Suppressor macrophage treated with lipopolysaccharide for 1 hour (primary cell): ENCODE measurements at places on chromosomes 6 and 20.

- no peak for DNase-seq
Measured at GRCh38 chr6:71544906-71545305, 256.3 kb downstream of the OGFRL1 start.

GRCh38 chr6:129774697-129775447, 64.9 kb upstream of the ARHGAP18 start:
- peak; percentile 87 for DNase-seq

DNA sequence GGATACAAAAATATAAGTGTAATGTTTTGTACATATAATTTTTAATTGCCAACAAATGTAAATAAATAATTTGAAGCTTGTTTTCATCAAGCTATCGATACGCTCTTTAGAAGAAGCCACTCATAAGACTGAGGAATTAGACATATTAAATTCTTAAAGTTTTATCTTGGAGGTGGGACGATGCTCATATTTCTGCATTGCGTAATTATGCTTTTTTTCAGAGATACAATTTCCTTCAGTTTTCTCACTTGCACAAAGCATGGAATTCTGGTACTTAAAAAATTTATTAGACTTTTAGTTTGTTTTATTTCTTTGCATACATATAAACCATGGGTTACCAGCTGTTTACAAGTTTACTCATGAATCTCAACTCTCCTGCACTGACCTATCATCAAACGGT, 980.0 kb downstream of the EYS start:
- no peak for DNase-seq

GRCh38 chr6:170375661-170376060, 69.1 kb downstream of the FAM120B start:
- peak; percentile 9 for DNase-seq

- no peak for DNase-seq
Measured at GRCh38 chr6:104699593-104700329, 160.0 kb downstream of the HACE1 start.

DNA sequence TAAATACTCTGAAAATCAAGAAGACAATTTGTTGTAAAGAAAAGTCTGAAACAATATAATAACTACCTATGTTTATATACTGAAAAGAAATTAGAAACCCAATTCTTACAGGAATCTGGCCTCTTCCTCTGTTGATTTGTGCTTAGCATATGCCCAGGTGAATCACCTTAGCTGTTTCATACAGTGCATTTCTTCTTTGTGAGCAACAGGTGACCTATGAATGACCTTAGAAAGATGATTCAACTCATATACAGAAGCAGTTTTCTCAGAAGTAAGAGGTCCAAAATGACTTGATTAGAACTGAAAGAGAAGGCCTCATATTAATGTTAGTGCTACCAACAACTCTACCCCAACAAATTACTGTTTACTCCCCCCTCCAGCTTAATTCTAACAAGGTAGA, 419.5 kb upstream of the ID4 start:
- no peak for DNase-seq

- no peak for DNase-seq
Measured at GRCh38 chr6:144408161-144408560, 123.0 kb downstream of the UTRN start.

DNA sequence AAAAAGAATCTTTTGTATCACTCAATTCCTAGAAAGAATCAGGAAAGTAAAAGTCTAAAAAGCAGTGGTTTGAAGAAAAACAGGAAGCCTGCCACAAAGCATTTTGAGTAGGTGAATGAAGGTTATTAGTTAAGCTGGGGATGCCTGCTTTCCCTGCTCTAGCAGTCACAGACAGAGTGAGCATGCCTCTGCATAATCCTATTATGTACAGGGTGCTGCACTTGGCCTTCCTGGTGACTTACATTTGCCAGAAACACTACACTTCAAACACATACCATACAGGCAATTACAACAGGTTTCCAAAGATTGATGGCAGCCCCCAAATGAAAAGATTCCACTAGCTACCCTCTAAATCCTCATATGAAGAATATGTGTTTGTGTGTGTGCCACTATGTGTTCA, 130.8 kb downstream of the TPBG start:
- no peak for DNase-seq

- DNase-seq = no peak
Measured at GRCh38 chr6:68575765-68576439, 59.2 kb upstream of the ADGRB3 start.

- no peak for DNase-seq
Measured at GRCh38 chr20:48821261-48821920, 6.4 kb downstream of the PREX1 start.

GRCh38 chr20:60257671-60258070, 299.4 kb downstream of the CDH26 start:
- DNase-seq = no peak

DNA sequence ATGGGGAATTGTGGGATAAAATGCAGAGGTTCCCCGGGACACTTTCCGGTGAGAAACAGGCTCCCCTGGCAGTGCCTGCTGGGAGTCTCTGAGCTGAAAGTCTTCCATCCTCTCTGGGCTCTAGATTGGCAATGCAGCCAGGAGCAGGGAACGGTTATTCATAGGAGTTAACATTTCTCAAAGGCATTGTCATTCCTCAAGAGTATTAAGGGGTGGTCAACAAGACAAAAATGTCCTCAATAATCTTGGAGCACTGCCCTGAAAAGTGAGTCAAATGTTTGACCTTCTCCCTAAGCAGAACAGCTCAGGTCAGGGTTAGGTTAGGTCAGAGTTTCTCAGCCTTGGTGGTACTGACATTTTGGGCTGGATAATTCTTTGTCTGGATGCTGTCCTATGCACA, 13.2 kb downstream of the BPIFB1 start:
- no peak for DNase-seq

GRCh38 chr6:5337573-5337972, 76.3 kb downstream of the FARS2 start:
- no peak for DNase-seq

DNA sequence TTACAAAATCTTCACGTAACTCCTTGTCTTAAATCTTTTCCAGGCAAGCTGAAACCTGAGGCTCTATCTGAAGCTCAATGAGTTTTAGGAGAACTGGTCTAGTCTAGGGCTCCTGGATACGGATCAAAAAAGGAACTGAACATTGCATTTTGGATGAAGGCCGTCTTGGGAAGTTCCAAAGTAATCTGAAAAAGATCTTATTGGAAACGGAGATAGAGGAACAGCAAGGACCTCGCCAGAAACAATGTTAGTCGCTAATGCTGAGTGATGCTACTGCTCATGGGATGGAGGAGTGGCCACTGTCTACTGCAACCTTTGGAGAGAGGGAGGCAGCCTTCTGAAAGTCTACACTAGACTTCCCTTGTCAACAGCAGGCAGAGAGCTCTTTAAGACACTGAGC, 91.4 kb upstream of the ATXN1 start:
- peak; percentile 44 for DNase-seq

DNA sequence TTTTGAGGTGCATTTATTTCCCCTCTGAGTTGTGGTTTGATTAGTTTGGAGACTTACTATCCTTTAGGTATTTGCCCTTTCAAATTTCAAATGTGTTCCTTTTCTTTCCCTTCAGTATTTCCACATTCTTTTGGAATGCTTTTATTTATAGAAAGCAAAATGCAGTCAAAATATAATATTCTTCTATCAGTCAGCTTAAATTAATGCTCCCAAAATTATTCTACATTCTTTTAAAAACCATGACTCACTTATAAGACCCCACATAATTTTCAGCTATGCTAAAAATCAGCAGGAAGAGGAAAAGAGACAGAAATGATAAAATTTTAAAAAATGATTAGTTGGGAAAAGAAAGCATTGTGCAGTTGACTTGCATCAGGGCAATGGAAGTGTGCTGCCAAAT, 180.0 kb upstream of the SMLR1 start:
- no peak for DNase-seq

- DNase-seq = no peak
Measured at GRCh38 chr6:24752917-24753492, 21.7 kb upstream of the GMNN start.

GRCh38 chr20:34305333-34306230, 2.4 kb upstream of the AHCY start:
- no peak for DNase-seq

DNA sequence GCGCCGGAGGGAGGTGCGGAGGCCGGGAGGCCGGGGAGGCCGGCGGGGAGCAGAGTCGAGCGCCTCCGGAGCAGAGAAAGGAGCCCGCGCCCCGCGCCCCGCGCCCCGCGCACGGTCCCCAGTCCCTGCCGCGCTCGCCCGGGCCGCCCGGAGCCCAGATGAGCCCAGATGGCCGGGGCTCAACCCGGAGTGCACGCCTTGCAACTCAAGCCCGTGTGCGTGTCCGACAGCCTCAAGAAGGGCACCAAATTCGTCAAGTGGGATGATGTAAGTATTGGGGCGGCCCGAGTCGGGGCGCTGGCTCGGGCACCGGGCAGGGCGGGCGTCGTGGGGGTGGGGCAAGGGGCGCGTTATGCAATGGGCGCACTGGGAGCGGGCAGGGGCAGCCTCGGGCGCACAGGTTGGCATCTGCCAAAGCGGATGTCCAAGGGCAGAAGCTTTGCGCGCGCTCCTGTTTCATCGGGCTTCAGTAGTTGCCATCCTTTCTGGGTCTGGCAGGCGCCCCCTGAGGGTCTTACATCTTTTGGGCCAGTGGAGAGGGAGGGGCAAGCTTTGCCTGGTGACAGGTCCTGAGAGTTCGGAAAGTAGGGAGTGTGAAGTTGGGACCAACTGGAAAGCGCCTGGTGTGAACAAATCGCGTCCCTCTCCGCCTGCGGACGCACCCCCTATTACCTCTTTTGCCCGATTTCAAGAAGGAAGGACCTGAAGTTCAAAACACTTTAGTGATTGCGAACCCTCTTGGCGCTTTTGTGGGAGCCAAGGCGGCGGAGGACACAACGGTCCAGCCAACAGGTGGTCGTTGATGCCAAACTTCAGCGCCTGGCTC, 631 bp downstream of the PLCB1 start:
- peak; percentile 53 for DNase-seq

- no peak for DNase-seq
Measured at GRCh38 chr6:11609324-11610071, 71.9 kb downstream of the TMEM170B start.
